ENCODE measurements at places on chromosomes 4 and X.

DNA sequence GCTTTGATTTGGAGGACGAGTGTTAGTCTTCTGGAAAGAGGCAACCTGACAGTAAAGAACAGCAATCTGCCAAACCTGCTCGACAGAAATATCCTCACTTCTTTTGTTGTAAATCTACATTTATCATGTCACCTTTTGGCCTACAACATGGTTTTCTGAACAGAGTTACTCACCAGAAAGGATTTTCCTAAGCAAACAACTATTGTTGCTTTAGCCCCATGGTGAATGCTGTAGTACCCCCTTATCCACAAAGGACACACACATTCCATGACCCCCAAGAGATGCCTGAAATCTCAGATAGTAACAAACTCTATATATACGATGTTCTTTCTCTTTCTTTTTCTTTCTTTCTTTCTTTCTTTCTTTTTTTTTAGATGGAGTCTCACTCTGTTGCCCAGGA is 42.7 kb downstream of the TMEM150C start:
- no peak for DNase-seq

GRCh38 chr4:2079006-2079405 is 19.9 kb downstream of the NAT8L start:
- DNase-seq: no peak

- DNase-seq: no peak
Measured at GRCh38 chr4:139889901-139890300, 224.3 kb downstream of the MGST2 start.

GRCh38 chrX:2928191-2928582 is 952 bp downstream of the ARSD start:
- DNase-seq: no peak

DNA sequence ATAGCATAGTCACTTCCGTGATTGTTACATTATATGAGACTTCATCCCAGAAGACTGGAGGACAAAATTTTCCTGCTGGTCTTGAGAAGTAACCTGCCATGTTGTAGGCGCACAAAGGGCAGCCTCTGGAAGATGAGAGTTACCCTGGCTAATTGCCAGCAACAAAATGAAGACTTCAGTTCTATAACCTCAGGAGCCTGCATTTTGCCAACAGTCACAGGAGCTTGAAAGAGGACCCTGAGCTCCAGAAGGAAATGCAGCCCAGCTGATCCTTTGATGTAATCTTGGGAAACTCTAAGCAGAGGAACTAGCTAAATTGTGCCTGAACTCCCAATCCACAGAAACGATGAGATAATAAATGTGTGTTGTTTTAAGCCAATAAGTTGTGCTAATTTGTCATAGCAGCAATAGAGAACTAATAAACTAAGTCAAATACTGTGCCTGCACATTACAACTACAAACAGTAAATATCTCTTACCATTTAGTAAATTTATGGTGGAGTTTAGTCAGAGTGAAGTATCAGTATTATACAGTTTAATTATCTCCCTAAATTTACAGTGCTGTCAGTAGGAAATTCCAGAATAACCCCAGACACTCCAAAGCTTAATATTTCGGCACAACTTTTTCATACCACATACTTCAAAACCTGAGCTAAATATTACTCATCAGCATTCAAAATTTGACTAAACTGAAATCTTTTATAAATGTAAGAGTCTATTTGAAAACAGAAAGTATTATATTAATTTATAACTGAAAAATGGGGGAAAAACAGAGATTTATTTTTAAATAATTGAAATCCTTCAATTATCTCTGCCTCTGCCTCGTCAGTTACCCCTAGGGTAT is 90.1 kb upstream of the MAPK10 start:
- no peak for DNase-seq
